ENCODE measurements at places on chromosomes 2 and 18.

GRCh38 chr2:223580951-223581350 lies 21.2 kb downstream of the SCG2 start:
- H3K4me1 ChIP-seq, result peaks cover 3% of the 10 kb centered on the region
- H3K4me3 ChIP-seq, result no peak overlapping the region
- H3K27me3 ChIP-seq, result no peaks in the 10 kb centered on the region
- H3K36me3 ChIP-seq, result no peaks in the 10 kb centered on the region
- no peak for DNase-seq

- H3K4me3 ChIP-seq, result no peak overlapping the region
- H3K27ac ChIP-seq, result no peak overlapping the region
- H3K4me1 ChIP-seq, result no peaks in the 10 kb centered on the region
- H3K36me3 ChIP-seq, result no peaks in the 10 kb centered on the region
- no peaks in the 10 kb centered on the region for H3K27me3 ChIP-seq
- DNase-seq, result no peak
Measured at GRCh38 chr2:153077311-153077710, 358.9 kb downstream of the ARL6IP6 start.

GRCh38 chr2:150211164-150211631 lies 276.3 kb downstream of the RND3 start:
- no peak for DNase-seq
- no peak overlapping the region for H3K4me3 ChIP-seq
- H3K27me3 ChIP-seq, result no peaks in the 10 kb centered on the region
- H3K36me3 ChIP-seq, result no peaks in the 10 kb centered on the region
- peaks cover 9% of the 10 kb centered on the region for H3K4me1 ChIP-seq

DNA sequence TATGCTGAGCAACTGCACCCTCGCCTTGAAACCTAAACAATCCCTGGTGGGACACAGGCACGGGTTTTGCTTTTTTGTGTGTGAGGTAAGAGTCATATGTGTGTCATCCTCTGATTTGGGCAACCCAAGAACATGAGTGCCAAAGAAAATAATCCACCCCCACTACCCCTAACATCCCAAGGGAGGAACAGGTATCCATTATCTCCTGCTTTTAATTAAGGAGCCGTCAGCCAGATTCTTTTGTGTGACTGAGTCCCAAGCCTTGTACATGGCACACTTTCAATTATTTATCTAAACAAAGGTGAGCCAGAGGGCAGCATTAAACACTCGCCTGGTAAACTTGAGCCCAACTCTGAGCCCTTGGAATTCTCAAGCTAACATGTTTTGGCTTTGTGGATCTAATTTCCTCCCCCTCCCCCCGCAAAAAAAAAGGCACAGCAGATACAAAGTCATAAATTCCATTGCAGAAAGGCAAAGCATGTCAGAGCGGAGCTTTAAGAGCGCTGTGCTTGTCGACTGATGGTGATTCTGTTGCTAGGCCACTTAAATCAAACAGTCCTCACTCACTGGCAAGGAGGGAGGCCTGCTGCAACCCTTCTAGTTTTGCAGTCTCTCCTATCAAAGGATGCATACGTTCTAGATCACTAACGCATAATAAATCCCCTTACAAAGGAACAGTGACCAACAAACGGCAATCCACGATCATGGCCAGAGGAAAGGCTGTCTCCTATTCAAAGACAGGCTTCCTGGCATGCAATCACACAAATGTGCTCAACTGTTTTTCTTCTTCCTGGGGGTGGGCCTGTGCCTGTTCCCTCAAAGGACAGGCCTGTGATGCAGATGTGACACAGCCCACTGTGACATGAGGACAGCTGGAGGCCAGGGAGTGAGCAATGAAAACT lies 143.5 kb upstream of the LMAN1 start:
- no peaks in the 10 kb centered on the region for H3K4me1 ChIP-seq
- H3K36me3 ChIP-seq, result no peaks in the 10 kb centered on the region
- no peaks in the 10 kb centered on the region for H3K27me3 ChIP-seq
- H3K4me3 ChIP-seq, result no peak overlapping the region
- no peak for DNase-seq

- H3K36me3 ChIP-seq, result peaks cover 27% of the 10 kb centered on the region
- no peak for DNase-seq
- no peaks in the 10 kb centered on the region for H3K4me1 ChIP-seq
- no peak overlapping the region for H3K4me3 ChIP-seq
- no peaks in the 10 kb centered on the region for H3K27me3 ChIP-seq
Measured at GRCh38 chr2:63950414-63950813, 68.8 kb downstream of the VPS54 start.

- H3K27ac ChIP-seq, result no peak overlapping the region
- no peaks in the 10 kb centered on the region for H3K27me3 ChIP-seq
- no peak overlapping the region for H3K4me3 ChIP-seq
- DNase-seq, result no peak
Measured at GRCh38 chr2:128594953-128595677, 276.4 kb upstream of the HS6ST1 start.

GRCh38 chr2:163716101-163716500 lies 19.7 kb downstream of the FIGN start:
- H3K36me3 ChIP-seq, result no peaks in the 10 kb centered on the region
- no peak overlapping the region for H3K4me3 ChIP-seq
- peaks cover 6% of the 10 kb centered on the region for H3K27me3 ChIP-seq
- DNase-seq, result no peak

Measured in DND-41 (cell line).